ENCODE measurements at places on chromosomes 6 and 20.

- no peak for DNase-seq
Observed at GRCh38 chr6:121686611-121687023, 251.2 kb downstream of the GJA1 start.

DNA sequence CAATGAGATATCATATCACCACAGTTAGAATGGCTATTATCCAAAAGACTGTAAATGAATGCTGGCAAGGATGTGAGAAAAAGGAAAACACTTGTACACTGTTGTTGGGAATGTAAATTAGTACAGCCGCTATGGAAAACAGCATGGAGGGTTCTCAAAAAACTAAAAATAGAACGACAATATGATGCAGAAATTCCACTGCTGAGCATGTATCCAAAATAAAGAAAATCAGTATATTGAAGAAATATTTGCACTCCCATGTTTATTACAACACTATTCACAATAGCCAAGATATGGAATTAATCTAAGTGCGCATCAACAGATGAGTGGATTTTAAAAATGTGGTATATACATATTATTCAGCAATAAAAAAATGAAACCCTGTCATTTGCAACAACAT lies 898.9 kb upstream of the MAN1A1 start:
- DNase-seq, result no peak

GRCh38 chr6:132566404-132566803 lies 3.7 kb upstream of the TAAR6 start:
- DNase-seq, result no peak

GRCh38 chr6:74976701-74977100 lies 229.2 kb downstream of the COL12A1 start:
- DNase-seq, result no peak

DNA sequence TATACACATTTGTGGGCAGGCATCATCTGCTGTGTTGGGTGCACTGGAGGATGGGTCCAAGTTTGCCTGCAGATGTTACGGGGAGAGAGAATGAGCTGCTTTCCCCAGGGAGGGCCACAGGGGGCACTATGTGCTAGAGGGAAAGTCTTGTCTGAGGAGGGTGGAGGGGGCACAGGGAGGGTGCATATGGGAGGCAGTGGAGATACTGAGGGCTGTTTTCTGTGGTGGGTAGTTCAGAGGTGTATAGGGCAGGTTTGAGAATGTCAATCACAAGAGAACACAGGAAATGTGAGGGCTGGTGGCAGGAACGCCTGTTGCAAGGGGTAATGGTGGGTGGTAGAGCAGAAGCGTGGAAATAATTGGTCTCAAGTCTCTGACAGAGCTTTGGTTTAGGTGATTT lies 7.7 kb upstream of the PTPRA start:
- no peak for DNase-seq

GRCh38 chr20:63778857-63779256 lies 39.3 kb downstream of the SLC2A4RG start:
- DNase-seq, result no peak

- DNase-seq, result no peak
Observed at GRCh38 chr6:127030836-127031235, 87.6 kb upstream of the RSPO3 start.

- DNase-seq, result no peak
Observed at GRCh38 chr20:57093766-57094165, 172.7 kb downstream of the BMP7 start.

DNA sequence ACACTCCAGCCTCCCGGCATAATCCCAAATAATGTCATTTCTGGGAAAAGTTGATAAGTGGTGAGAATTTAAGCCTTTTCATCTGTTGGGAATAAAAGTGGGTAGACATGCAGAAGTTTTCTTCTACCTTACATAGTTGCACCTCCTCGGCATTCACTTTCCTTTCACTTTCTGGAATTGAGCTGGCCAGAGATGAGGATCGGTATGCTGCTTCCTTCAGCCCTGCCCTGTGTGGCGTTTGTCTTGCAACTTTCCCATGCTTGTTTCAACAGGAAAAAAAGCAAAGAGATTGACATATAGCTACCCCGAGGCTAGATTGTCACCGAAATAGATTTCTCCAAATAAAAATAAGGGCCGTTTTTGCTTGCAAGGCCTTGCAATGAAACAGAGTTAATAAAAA lies 65.8 kb upstream of the JAG1 start:
- no peak for DNase-seq

GRCh38 chr6:84842525-84843166 lies 78.2 kb upstream of the TBX18 start:
- no peak for DNase-seq

DNA sequence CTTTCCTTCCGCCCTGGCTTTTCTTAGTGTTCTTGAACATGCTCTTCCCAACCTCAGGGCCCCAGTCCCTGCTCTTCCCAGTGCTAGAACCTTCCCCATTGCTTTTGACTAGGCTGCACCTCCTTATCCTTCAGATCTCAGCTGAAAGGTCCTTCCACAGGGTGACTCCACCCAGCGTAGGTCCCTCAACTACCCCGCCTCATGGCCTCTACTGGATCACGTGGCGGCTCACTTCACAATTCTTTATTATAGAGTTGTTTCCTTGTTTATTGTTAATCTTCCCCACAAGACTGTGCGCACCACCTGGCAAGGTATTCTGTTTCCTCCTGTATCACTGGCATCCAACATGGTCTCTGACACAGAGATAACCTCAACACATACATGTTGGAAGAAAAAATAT lies 31.2 kb downstream of the TTLL9 start:
- DNase-seq, result no peak

- DNase-seq, result no peak
Observed at GRCh38 chr6:134936931-134937330, 13.0 kb downstream of the ALDH8A1 start.

GRCh38 chr6:144294016-144294415 lies 8.9 kb downstream of the UTRN start:
- DNase-seq, result no peak

- DNase-seq, result no peak
Observed at GRCh38 chr6:16334671-16335070, 96.3 kb downstream of the GMPR start.

GRCh38 chr20:58808271-58809046 lies 42.2 kb downstream of the GNAS-AS1 start:
- DNase-seq, result no peak

DNA sequence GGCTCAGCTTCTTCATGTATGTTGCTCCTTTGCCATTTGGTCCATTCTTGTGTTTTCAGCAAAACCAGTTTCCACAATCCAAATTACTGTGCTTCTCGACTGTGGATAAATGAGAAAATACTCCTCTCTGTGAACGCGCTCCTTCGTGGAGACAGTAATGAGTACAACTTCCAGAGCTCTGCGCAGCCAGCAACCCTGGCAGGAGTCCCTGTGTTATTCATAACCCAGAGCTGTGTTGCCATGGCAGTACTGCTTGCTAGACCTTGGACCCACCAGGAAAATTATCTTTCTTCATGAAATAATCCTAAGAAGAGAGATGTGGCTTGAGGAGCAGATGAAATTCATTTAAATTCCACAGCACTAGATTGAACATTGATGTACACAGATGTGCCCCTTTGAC lies 73.7 kb downstream of the SLC22A3 start:
- no peak for DNase-seq

- no peak for DNase-seq
Observed at GRCh38 chr6:165800337-165800736, 137.3 kb upstream of the PDE10A start.

- no peak for DNase-seq
Observed at GRCh38 chr6:42756722-42757121, 10.8 kb upstream of the TBCC start.

DNA sequence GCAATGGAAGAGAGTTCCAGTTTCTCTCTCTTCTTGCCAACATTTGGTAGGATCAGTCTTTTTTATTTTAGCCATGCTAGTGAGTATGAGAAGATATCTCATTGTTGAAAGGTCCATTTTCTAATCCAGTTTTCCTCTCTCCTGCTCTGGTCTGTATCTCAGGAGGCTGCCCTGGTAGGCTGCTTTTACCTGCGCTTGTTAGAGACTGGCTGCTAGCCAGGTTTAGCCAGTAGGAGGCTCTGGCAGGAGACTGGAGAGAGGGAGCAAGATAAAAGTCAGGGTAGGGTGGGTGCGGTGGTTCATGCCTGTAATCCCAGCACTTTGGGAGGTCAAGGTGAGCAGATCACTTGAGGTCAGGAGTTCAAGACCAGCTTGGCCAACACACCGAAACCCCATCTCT lies 68.6 kb upstream of the FOXP4 start:
- no peak for DNase-seq

Data from effector CD4-positive, alpha-beta T cell (primary cell).